Cardiac muscle cell (in vitro differentiated cells and primary cell): ENCODE measurements at places on chromosomes 12 and 14.

DNA sequence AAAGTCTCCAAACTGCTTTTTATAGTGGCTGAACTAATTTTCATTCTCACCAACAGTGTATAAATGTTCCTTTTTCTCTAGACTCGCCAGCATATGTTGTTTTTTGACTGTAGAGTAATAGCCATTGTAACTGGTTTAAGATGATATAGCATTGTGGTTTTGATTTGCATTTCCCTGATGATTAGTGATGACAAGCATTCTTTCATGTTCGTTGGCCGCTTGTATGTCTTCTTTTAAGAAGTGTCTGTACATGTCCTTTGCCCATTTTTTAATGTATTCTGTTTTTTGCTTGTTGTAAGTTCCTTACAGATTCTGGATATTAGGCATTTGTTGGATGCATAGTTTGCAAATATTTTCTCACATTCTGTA, 404.9 kb downstream of the FLRT2 start:
- H3K27me3 ChIP-seq: no peaks in the 10 kb centered on the region
- no peak overlapping the region for H3K27ac ChIP-seq
- H3K36me3 ChIP-seq: no peaks in the 10 kb centered on the region
- H3K4me1 ChIP-seq: no peaks in the 10 kb centered on the region

DNA sequence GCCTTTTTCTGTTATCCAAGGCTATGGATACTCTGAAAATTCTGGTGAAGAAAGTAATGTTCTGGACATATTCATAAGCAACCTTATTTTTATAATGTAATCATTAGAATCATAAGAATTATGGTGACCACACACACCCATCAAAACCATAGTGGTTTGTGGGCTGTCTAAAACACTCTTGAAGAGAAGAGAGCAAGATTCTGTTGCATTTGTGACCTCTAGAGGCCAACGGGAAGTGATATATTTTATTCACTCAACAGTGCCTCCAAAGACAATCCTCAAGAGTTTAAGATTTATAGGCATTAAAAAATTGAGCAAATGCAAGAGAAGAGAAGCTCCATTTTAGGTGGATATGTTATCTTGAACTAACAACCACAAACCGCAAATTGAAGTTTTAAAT, 68.5 kb upstream of the LGR5 start:
- H3K27ac ChIP-seq: no peak overlapping the region
- no peaks in the 10 kb centered on the region for H3K36me3 ChIP-seq
- H3K27me3 ChIP-seq: no peaks in the 10 kb centered on the region
- H3K4me1 ChIP-seq: no peaks in the 10 kb centered on the region
- no peak overlapping the region for H3K4me3 ChIP-seq

GRCh38 chr14:64954491-64955240, 12.1 kb upstream of the GPX2 start:
- DNase-seq: no peak
- H3K36me3 ChIP-seq: no peaks in the 10 kb centered on the region
- no peak overlapping the region for H3K27ac ChIP-seq
- no peaks in the 10 kb centered on the region for H3K4me1 ChIP-seq
- H3K27me3 ChIP-seq: no peaks in the 10 kb centered on the region

DNA sequence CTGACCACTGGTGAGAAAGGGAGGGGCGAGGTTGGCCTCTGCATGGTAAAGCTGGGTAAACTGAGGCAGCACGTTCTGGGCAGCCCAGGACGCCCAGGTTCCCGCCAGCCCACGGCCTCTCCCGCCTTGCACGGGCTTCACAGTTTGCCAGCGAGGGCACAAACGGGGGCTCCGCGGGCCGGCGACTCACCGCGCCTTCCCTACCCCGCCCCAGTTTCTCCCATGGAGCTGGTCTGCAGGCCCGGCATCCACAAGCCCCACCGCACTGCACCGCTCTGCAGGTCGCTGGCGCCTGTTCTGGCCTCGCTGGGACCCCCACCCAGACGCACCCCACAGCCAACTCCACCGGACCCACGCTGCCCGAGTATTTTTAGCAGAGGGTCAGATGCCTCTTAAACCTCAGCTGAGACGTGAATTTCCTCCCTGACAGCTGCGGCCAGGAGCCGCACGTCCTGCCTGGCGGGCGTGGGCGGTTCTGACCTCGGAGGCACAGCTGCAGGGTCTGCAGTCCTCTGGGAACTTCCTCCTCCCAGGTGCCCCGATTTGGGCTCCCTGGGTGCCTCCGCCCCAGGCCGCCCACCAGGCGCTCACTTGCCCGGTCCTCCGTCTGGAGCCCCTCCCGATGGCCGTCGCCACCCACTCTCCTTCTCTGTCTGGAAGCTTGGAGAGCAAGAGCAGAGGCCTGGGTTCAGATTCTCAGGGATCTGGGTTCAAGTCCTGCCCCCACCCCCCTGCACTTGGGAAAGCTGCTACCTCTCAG, 29.5 kb upstream of the INF2 start:
- DNase-seq: no peak
- no peak overlapping the region for H3K27ac ChIP-seq
- no peak overlapping the region for H3K4me3 ChIP-seq
- H3K27me3 ChIP-seq: no peaks in the 10 kb centered on the region
- H3K36me3 ChIP-seq: no peaks in the 10 kb centered on the region
- no peaks in the 10 kb centered on the region for H3K4me1 ChIP-seq

DNA sequence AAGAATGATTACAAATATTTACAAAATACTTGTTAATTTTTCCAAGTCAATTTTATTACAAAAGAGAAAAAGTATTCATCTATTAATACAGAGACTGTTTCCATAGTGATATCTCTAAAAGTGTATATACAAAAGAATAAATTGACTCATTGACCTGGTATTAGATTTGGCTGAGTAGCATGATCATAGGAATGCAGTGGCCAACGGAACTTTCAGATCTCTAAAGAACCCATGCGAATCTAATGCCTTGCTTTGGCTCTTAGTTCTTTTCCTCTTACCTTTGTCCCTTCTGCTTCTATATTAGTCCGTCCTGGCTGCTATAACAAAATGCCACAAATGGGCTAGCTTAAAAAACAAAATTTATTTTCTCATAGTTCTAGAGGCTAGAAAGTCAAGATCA, 717.8 kb downstream of the TMTC2 start:
- no peaks in the 10 kb centered on the region for H3K27me3 ChIP-seq
- no peaks in the 10 kb centered on the region for H3K4me1 ChIP-seq
- no peaks in the 10 kb centered on the region for H3K36me3 ChIP-seq
- no peak for DNase-seq
- H3K4me3 ChIP-seq: no peak overlapping the region

GRCh38 chr12:106758349-106759110, 16.0 kb upstream of the RIC8B start:
- no peak overlapping the region for H3K4me3 ChIP-seq
- peak overlapping the region; percentile 84 for H3K27ac ChIP-seq
- no peaks in the 10 kb centered on the region for H3K27me3 ChIP-seq
- no peaks in the 10 kb centered on the region for H3K36me3 ChIP-seq
- peaks cover 30% of the 10 kb centered on the region for H3K4me1 ChIP-seq
- DNase-seq: no peak

DNA sequence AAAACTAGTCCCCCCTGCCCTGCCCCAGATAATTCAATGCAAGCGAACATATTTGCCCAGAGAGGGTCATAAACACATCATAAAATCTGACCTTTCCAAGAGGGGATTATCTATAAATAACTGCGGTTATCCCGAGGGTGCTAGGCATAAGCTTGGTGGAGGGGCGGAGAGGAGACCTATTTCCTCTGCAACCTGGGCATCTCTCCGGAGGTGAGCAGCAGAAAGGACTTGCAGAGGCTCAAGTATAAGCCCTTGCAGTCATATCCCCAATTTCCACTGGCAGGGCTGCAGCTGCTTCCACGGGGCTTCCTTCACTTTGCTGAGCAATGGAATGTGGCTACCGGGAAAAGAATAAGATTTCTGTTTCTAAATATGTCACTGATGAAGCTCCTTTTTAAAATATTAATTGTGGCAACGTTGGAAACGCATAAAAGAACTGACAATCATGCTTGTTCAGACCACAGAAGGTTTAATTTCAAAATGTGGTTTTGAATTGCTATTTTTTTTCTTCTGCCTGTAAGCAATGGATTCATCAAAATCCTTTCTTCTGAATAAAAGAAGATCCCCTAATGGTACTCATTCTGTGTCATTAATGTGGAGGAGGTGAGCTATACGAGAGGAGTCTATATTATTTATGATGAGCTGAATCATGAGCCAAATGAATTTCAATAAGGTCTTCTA, 268.9 kb upstream of the ATP2B1 start:
- no peaks in the 10 kb centered on the region for H3K36me3 ChIP-seq
- no peaks in the 10 kb centered on the region for H3K27me3 ChIP-seq
- H3K4me1 ChIP-seq: peaks cover 9% of the 10 kb centered on the region
- no peak overlapping the region for H3K27ac ChIP-seq
- no peak overlapping the region for H3K4me3 ChIP-seq
- no peak for DNase-seq

GRCh38 chr12:53867216-53868012, 71.2 kb upstream of the HOXC13 start:
- H3K27me3 ChIP-seq: peaks cover 30% of the 10 kb centered on the region
- no peak overlapping the region for H3K4me3 ChIP-seq
- no peak for DNase-seq

- no peaks in the 10 kb centered on the region for H3K27me3 ChIP-seq
- H3K27ac ChIP-seq: no peak overlapping the region
- H3K4me1 ChIP-seq: peaks cover 7% of the 10 kb centered on the region
- H3K36me3 ChIP-seq: no peaks in the 10 kb centered on the region
Measured at GRCh38 chr12:50081096-50081808, 3.9 kb upstream of the SMARCD1 start.

- no peak for DNase-seq
- H3K27ac ChIP-seq: no peak overlapping the region
- no peaks in the 10 kb centered on the region for H3K36me3 ChIP-seq
- no peak overlapping the region for H3K4me3 ChIP-seq
Measured at GRCh38 chr14:98692832-98693231, 579.2 kb downstream of the BCL11B start.

DNA sequence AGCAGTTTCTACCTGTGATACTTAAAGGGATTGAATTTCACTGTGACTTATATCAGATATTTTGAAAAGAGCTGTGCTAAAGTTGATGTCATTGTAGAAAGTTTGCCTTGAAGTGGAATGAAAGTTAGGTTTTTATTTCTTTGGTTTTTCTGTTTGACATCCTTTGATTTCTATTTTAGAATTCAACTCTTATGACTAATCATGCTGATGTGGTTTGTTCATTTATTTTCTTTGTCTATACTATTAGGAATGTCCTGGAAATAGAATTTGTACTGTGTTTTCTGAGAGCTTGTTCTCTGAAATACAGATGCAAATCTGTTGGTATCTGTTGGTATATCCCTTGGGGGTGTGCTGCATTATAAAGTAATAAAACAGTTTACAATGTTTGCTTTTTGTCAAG, 3.3 kb downstream of the CNOT2 start:
- H3K27me3 ChIP-seq: no peaks in the 10 kb centered on the region
- no peak overlapping the region for H3K27ac ChIP-seq
- H3K36me3 ChIP-seq: no peaks in the 10 kb centered on the region
- DNase-seq: no peak
- H3K4me1 ChIP-seq: peaks cover 23% of the 10 kb centered on the region
- H3K4me3 ChIP-seq: no peak overlapping the region

DNA sequence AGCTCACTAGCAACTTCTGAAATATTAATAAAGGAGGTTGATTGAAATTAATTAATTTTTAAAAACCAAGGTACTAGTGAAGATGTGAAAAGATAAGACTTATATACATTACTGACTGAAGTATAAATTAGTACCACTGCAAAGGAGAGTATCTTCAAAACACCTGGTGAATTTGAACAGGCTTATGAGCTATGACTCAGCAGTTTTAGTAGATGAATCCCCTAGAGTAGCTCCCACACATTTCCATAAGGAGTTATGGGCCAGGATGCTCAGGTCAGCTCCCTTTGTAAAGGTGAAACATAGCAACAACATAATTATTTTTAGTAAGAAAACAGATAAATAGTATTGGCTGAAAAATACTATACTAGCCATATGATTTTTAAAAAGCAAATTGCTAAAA, 218.6 kb downstream of the SYT1 start:
- no peaks in the 10 kb centered on the region for H3K4me1 ChIP-seq
- DNase-seq: peak; percentile 2
- no peak overlapping the region for H3K27ac ChIP-seq
- no peaks in the 10 kb centered on the region for H3K27me3 ChIP-seq
- H3K4me3 ChIP-seq: no peak overlapping the region
- H3K36me3 ChIP-seq: no peaks in the 10 kb centered on the region

- no peak for DNase-seq
- no peak overlapping the region for H3K4me3 ChIP-seq
- no peak overlapping the region for H3K27ac ChIP-seq
- H3K36me3 ChIP-seq: no peaks in the 10 kb centered on the region
Measured at GRCh38 chr12:51759175-51759574, 89.3 kb downstream of the FIGNL2 start.

DNA sequence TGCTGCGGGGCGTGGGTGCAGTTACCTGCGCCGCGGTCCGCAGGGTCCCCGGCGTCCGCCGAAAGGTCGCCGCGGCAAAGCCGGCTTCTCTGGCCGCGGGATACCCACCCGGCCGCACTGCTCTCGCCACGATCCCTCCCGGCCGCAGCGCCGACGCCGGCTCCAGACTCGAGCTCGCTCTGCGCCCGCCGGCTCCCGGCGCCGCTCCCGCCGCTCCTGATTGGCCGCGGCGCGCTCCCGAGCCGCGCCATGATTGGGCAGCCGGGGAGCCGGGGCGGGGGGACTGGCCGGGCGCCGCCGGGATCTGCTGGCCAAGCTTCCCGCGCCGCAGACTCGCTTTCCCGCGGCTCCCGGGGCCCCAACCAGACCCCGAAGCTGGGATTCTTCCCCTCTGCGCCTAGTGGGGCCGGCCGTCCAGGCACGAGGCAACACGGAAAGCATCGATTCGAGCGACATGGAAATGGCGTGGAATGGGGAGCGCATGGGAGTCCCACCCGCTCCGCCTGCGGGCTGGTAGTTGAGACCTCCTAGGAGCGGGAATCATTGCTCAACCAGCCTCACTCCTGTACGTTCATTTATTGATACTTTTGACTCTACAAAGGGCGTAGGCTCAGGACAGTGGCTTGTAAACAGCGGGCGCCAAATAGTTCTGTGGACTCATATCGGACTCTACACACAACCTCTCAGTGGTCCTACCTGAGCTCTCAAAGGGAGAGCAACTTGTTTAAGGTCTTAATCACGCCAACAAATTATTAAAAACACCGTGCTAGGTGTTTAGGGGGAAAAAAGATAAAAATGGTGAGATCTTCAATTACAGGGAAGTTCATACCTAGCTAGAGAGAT, 36.4 kb upstream of the STON2 start:
- no peak overlapping the region for H3K27ac ChIP-seq
- DNase-seq: peak; percentile 92
- peaks cover 6% of the 10 kb centered on the region for H3K4me1 ChIP-seq
- H3K4me3 ChIP-seq: peak overlapping the region; percentile 39
- no peaks in the 10 kb centered on the region for H3K36me3 ChIP-seq

DNA sequence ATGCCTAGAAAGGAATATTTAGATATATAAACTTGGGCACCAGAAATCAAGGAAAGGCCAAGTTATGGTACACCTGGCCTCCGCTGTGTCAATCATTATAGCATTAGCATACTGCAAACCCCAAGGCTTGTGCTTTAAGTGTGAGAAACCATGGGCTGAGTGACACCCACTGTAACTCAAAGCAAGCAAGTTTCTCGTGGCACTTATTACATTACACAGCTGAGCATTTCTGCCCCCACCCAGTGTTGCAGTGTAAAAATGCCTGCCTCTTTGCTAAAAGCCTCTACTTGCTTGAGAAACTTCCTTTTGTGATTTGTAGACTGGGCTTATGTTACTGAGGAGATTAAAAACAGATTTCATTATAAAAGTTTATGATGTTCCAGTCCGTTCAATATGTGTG, 122.0 kb downstream of the TGFB3 start:
- no peak for DNase-seq
- no peaks in the 10 kb centered on the region for H3K36me3 ChIP-seq
- peaks cover 35% of the 10 kb centered on the region for H3K4me1 ChIP-seq
- H3K4me3 ChIP-seq: no peak overlapping the region
- peak overlapping the region; percentile 82 for H3K27ac ChIP-seq

- H3K27ac ChIP-seq: no peak overlapping the region
- peaks cover 14% of the 10 kb centered on the region for H3K36me3 ChIP-seq
- no peaks in the 10 kb centered on the region for H3K27me3 ChIP-seq
- peak; percentile 48 for DNase-seq
- peaks cover 7% of the 10 kb centered on the region for H3K4me1 ChIP-seq
Measured at GRCh38 chr14:30620178-30620577, 1.9 kb upstream of the SCFD1 start.
